ENCODE measurements at places on chromosomes 4 and X.

- DNase-seq: peak; percentile 36
Measured at GRCh38 chr4:7156328-7156727, 36.0 kb upstream of the SORCS2 start.

DNA sequence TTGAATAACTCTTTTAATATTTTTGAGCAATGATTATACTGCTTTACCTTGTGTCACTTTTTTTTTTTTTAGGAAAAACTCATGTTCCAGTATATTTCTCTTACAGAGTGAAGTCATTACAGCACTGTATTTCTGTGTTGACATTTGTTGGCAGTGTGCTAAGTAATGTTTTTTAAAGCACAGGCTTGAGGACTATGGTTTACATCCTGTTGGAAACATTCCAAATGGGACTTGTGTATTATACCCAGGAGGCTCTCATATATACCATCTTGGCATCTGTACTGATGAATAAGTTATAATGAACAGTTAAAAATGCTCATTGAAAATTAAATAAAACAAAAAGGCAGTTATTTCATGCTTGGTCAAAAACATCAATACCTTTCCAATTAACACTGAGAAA lies 33.8 kb downstream of the CEP44 start:
- DNase-seq: no peak

GRCh38 chr4:60081839-60082238 lies 1118.3 kb upstream of the ADGRL3 start:
- DNase-seq: peak; percentile 57

GRCh38 chr4:3518941-3519340 lies 13.3 kb downstream of the LRPAP1 start:
- DNase-seq: peak; percentile 42
